ENCODE measurements at places on chromosomes 1 and 21. TPM values are rescaled to one million over a fixed set of nuclear protein-coding genes. Genes with fewer than 3 reads are reported as not detected.

The AADACL3 gene
- total RNA-seq = not detected

The RRAGC gene
- total RNA-seq = 10.7 TPM

DNA sequence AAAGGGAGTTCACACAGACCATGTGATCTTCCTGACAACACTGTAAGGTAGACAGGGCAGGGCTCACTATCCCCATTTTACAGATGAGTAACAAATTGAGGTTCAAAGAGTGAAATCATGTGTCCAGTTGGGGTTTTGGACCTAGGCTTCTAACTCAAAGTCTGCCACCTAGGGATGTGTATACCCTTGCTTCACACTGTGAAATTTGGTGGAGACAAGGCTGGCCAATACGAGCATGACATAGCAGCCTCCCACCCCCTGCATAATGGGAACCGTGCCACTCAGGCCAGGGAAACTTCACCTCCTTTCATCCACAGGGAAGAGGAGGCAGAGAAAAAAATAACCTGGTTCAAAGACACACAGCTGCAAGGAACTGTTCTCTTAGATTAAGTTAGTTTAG is 6.8 kb downstream of the IQGAP3 start:
- DNase-seq = no peak
- no peak overlapping the region for H3K4me3 ChIP-seq
- no peaks in the 10 kb centered on the region for H3K4me1 ChIP-seq
- no peaks in the 10 kb centered on the region for H3K36me3 ChIP-seq

DNA sequence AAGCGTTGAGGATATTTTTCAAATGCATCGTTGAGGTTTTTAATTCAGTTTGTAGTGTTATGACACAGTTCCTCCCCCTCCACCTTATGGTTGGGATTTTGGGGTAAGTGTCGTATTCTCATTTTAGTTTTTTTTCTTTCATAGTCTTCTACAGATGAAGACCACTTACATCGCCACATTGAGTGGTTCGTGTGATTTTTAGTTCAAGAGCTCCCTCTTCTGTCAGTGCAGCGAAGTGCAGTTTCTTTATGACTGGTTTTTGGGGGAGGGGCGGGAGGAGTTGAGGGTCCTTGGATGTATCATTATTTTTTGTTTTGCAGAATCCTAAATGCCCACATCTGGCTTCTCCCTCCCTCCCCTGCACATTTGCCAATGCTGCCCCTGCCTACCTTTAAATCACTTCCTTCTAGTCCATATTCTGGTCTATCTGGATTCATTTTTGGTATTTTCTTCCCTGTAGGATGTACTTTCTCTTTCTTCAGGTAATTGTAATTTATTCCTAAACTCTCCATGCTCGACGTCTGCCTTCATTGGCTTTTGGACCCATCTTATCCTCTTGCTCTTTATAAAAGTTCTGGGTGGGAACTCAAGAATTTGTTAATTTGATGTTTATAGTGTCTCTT is 433.1 kb downstream of the CAMTA1 start:
- no peaks in the 10 kb centered on the region for H3K27me3 ChIP-seq
- H3K4me3 ChIP-seq = no peak overlapping the region
- DNase-seq = no peak
- H3K4me1 ChIP-seq = no peaks in the 10 kb centered on the region
- H3K36me3 ChIP-seq = no peaks in the 10 kb centered on the region

- H3K36me3 ChIP-seq = no peaks in the 10 kb centered on the region
- no peak overlapping the region for H3K27ac ChIP-seq
- H3K4me1 ChIP-seq = peaks cover 9% of the 10 kb centered on the region
Measured at GRCh38 chr1:53553734-53554509, 94.7 kb downstream of the DMRTB1 start.

Measured in right atrium auricular region (tissue), 2 donors.